Stimulated activated memory B cell treated with anti-CD40 and anti-IgM and Interleukin-4, amounts not matched to agents 10 μg/mL and 1 μg/mL and 100 μg/mL, for 72 hours (primary cell): ENCODE measurements at places on chromosomes 4 and X.

- no peak for ATAC-seq
These were observed 231.5 kb upstream of the AGTR2 start for GRCh38 chrX:115939070-115939469.

DNA sequence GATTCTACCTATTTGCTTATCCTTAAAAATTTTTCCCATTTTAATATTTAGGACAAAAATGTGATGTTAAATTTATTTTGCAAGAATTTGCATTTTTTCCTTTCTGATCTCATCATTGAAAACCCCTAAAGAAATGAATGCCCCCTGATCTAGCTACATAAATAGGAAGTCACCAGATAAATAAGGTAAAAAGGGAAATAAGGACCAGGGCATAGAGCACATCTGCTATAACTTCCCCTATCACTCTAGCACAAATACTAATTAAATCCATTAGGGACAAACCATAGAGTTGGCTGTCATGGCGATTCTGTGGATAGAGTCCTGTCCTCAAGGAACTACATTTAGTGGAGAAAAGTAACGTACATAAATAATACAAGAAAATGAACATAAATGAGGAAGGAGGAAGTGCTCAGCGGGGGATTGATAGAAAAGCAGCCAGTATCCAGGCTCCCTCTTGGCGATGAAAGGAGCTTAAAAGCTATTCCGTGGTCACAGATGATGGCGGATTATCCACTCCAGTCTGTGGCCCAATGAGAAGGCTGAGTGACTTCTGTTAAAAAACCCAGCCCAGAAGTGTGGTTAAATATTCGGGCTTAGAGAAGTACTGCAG is 76.9 kb upstream of the RPL34 start:
- ATAC-seq: no peak

DNA sequence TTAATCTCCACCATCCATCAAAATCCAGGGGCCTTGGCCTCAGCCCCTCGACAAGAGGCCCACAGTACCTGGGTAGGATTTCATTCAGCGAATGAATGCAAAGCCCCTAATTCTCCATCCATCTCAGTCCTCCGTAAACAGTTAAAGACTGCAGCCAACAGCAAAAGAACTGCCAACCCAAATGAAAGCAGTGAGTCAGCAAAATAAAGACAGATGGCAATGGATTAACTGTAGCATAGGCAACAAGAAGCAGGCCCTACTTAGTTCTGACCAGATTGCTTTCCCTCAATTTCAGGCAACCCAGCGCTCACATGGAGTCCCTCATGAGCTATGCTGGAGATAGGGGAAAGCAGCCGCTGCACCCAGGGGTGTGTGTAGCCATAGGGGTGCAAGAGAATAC is 21.4 kb downstream of the PLAC1 start:
- no peak for ATAC-seq

DNA sequence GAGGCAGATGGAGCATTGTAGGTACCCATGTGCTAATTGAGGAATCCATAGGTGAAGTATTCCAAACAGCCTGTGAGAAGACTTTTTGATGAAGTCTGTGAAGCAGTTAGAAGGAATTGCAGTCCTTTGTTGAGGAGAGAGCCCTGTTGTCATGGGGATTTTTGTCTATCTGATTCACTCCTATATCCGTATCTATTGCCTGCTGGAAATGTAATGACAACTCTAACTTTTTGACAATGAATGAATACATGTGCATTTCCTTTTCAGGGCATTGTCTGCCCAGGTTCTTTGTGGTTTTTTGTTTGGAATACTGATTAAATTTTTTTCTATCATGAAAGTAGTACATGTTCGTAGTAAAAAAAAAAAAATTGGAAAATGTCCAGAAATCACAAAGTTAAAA is 31.1 kb downstream of the STK32B start:
- ATAC-seq: no peak

GRCh38 chr4:183504930-183505610 is at the start of gene ING2:
TSS of gene ING2 (plus strand) at chr4:183505058. CDS start at chr4:183505196, 138 bp downstream.
- peak; percentile 82 for ATAC-seq

GRCh38 chr4:17094876-17095210 is 196.4 kb upstream of the LDB2 start:
- ATAC-seq: no peak

DNA sequence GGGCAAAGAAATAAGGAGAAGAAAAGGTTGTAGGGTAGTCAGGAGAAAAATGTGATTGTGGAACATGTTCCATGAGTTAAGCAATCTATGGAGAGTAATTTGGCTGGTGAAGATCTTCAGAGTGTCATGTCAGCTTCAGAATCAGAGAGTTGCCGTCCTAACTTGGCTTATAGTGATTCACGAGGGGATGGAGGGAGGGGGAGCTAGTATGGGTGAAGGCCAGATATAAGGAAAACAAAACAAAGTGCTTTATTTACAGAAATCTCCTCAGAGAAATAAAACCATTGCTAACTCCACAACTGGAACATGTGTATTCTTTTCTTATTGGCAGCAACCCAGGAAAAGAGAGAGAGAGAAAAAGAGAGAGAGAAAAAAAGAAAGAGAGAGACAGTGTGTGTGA is 256.5 kb upstream of the NRK start:
- no peak for ATAC-seq

GRCh38 chr4:120065974-120066516 is 603 bp downstream of the MAD2L1 start:
- ATAC-seq: no peak

DNA sequence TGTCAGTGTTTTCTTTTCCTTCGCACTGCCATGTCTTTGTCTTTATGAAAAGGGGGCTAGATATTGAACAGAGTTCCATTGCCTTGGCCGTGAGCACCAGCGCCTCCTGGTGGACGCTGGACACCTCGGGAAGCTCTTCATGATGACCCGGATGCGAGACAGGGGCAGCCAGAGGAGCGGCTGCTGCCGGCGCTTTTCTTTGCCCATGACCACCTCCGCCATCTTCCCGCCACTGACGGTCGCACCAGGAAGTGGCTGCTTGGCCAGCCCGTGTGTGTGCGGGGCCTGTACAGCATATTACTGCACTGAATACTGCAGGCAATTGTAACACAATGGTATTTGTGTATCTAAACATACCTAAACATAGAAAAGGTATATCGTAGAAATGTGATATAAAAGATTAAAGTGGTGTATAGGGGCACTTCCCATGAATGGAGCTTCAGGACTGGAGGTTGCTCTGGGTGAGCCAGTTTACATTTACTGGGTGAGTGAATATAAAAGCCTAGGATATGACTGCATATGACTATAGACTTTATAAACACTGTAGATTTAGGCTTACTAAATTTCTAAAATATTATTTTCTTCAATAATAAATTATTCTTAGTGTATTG is 15.8 kb upstream of the GRIA2 start:
- ATAC-seq: no peak

DNA sequence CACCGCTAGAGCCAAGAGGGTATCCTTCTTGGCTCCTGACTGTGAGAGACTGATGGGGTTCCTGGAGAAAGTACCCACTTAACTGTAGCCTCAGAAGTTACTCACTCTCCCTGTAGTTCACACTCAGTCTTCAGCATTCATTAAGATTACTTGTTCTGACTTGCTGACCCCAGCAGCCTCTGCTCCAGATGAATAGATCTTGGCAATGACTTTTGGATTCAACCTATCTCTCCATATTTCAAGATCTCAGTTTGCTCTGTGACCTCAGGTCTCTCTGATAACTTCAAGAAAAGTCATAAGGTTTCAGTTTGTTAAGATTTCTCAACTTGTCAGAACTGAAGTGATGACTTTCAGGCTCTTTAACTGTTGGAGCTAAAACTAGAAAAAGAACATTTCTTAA is 825.6 kb downstream of the PCDH7 start:
- no peak for ATAC-seq
